ENCODE measurements at places on chromosomes 13 and 19. TPM values are rescaled to one million over a fixed set of nuclear protein-coding genes. Genes with fewer than 3 reads are reported as not detected.
A peak's percentile ranks its signal among the peaks of the same experiment; 100 is the strongest.

GRCh38 chr19:52993342-52994178, 20.2 kb upstream of the ERVV-1 start:
- DNase-seq: peak; percentile 71

DNA sequence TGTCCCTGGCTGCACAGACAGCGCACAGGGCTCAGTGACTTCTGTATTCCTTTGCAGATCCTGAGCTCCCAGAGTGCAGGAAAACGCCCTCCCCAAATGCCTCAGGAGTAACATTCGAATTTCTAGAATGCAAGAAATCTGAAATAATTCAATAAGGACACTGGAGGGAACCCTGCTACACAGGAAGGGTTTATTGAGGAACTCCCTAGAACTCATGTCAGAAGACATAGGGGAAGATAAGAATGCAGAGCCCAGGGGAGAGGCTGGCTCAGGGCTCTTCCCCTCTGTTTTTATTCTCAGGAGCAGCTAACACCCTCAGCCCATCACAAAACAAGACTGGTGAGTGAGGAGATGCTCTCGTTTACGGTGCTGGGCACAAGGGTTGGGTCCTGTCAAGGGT, 6.8 kb downstream of the LILRA1 start:
- DNase-seq: no peak

DNA sequence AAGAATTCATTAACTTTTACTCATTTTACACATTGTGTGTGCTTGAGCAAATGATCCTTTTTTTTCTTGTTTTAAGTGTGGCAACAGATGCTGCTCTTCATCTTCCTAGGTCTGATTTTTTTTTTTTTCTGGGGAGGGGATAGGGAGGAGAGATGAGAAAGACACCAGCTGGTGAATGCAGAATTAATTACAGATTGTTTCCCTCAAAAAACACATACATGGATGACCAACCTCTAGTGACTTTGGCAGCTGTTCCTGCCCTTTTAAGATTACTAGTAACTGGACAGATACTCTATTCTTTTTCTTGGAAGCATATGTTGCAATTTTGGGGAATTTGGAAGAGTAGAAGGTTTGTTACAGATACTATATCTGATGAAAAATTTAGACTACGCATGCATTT, 103.6 kb upstream of the MYO16 start:
- DNase-seq: no peak

GRCh38 chr13:28607187-28607955, 51.6 kb upstream of the POMP start:
- DNase-seq: no peak

GRCh38 chr13:92727118-92727517, 499.5 kb upstream of the GPC6 start:
- DNase-seq: no peak

- no peak for DNase-seq
Observed at GRCh38 chr19:52898101-52898500, 666 bp upstream of the ZNF320 start.

DNA sequence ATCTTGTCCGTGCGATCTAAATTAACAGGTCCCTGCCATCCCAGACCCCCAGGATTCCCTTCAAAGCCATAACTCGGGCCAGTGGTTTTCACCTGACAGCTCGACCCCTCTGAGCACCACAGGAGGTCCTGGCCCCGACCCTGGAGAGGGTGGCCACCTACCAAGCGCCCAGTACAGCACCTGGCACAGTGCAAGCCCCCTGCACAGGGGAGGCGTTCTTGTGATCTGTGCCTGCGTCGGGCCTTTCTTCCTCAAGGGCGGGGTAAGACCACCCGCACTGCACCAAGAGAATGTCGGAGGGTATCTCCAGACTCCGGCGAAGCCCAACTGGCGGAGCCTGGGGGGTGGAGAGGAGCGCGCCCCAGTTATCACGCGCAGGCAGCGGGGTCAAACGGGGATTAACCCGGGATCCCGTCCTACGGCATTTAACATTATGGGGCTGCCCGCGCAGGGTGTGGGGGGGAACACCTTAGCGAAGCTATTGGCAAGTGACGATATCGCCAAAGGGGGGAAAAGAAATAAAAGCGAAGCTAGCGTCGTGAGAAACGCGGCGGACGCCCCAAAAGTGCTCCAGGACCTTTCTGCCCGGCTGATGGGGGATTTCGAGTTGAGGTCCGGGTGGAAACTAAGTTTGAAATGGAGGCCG, 1.3 kb upstream of the HNRNPL start:
- DNase-seq: peak; percentile 31

DNA sequence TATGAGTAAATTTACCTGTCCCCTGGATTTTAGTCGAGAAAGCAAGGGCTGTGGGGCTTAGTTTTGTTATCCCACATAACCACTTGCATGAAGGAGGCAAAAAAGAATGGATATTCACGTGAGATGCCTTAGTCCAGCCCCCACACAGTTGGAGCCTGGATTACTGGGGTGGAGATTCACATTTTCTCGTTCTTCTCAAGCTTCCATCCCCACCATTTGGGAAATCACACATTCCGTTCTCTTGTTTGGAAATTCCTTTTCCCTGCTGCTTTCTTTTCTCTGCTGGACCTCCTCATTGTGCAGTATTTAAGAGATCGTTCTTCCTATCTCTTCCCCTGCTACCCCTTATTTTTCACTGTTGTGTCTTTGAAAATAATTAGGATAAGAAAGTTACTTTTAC, 45.1 kb upstream of the FARP1 start:
- no peak for DNase-seq

Gene AKAP11
- 1.7 TPM for polyA plus RNA-seq

Gene THSD8
- not detected for polyA plus RNA-seq

Data from CD14-positive monocyte (primary cell).